ENCODE measurements at places on chromosomes 7 and 10.

- no peak for DNase-seq
Measured at GRCh38 chr10:120749856-120750566, 101.2 kb upstream of the WDR11 start.

GRCh38 chr7:67463983-67464382 is 467.4 kb downstream of the TYW1 start:
- DNase-seq: no peak

GRCh38 chr7:105876091-105876963 is at the start of gene ATXN7L1:
Gene ATXN7L1 (minus strand): TSS chr7:105876599. CDS start chr7:105876558, 41 bp downstream.
- peak; percentile 97 for DNase-seq

DNA sequence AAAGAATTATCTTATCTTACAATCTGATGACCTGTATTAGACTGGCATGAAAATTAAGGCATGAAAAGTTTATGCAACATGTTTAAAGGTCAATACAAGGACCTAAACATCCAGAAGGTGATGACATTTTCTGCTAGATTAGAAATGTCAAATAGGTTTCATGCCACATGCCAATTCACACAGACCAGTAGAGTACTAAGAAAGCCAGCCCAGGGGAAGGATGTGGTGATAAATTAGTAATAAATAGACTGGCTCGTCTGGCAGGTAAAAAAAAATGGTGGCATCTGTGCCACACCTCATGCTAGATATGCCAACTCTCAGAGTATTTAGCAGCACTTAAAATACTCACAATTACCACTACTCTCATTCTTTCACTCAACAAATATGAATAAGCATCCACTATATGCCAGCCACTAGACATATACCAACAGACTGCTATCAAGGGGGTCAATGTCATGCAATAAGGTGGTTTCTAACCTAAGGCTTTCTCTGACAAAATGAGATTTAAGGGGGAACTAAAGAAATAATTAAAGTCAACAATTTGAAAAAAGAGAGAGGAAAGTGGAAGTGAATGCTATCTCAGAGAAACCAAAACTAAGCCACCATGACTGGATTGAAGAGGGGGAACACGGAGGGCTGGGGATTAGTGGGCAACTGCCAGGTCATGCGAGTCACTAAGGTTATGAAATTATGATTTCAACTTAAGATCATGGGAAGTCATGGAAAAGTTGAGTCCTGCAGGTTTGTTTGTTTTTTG is 83.5 kb downstream of the SGMS1 start:
- no peak for DNase-seq

DNA sequence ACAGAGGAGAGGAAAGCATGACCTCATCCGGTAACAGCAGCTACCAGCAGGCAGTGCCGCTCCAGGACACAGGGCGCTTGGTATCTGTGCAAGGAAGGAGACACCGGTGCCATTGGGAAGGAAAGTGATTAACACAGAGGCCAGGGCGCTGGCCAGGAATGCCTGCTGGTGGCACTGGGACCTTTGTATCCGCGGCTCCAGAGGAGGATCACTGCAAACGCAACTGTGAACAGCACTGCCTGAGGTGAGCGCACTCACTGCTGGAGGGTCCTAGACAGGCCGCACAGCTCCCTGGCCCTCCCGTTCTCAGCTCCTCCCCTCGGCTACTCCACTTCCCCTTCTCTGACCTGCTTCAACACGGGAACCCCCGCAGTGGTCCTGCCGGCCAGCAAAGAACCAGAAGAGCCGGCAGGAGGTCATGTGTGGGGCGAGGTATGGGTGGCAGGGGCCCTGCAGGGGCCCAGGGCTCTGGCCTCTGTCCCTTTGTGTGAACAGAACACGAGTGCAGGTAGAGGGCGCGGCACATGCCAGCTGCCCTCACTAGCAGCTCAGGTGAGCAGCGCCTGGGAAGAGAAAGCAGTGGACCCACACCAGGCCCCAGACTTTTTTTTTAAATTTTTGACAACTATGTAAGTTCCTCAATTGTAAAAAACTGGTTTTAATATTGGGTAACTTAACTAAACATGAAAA is 107.6 kb downstream of the VIPR2 start:
- no peak for DNase-seq

- DNase-seq: no peak
Measured at GRCh38 chr10:32985775-32986350, 27.8 kb upstream of the ITGB1 start.

All from left ventricle myocardium superior (tissue), 1 donor.